ENCODE measurements at places on chromosomes 6 and 20. TPM values are rescaled to one million over a fixed set of nuclear protein-coding genes. Genes with fewer than 3 reads are reported as not detected.

Gene HLA-DQB1
- total RNA-seq, result not detected

- no peaks in the 10 kb centered on the region for H3K36me3 ChIP-seq
- peak overlapping the region; percentile 75 for H3K27ac ChIP-seq
- H3K4me1 ChIP-seq, result peaks cover 2% of the 10 kb centered on the region
- no peaks in the 10 kb centered on the region for H3K27me3 ChIP-seq
- peak; percentile 45 for DNase-seq
- H3K4me3 ChIP-seq, result no peak overlapping the region
Observed at GRCh38 chr6:53998303-53998702, 112.9 kb upstream of the MLIP start.

DNA sequence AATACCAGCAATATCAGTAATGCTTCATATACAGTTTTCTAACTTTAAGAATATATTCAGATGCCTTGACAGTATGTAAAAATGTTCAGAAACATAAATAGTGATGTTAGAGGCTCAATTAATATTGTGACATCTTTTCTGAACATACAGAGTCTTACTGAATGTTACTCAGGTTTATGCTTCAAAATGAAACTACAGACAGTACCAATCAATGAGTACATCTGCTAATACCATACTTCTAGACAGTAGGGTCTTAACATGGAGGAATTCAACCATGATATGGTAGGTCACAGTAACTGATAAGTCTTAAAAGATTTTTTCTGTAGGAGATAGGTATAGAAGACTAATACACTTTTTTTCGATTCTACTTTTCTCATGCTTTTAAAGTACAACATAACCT is 8.3 kb downstream of the GCLC start:
- DNase-seq, result no peak
- H3K27me3 ChIP-seq, result no peaks in the 10 kb centered on the region
- peaks cover 11% of the 10 kb centered on the region for H3K36me3 ChIP-seq
- no peak overlapping the region for H3K4me3 ChIP-seq

GRCh38 chr20:46323557-46323956 is 15.3 kb upstream of the CDH22 start:
- no peaks in the 10 kb centered on the region for H3K27me3 ChIP-seq
- H3K36me3 ChIP-seq, result no peaks in the 10 kb centered on the region

Gene EPHA7
- not detected for total RNA-seq

Gene PRL
- not detected for total RNA-seq

Gene SLC17A9
- total RNA-seq, result 29.8 TPM

Gene C6orf132
- 0.74 TPM for total RNA-seq

Gene RRAGD
- 9.1 TPM for total RNA-seq

DNA sequence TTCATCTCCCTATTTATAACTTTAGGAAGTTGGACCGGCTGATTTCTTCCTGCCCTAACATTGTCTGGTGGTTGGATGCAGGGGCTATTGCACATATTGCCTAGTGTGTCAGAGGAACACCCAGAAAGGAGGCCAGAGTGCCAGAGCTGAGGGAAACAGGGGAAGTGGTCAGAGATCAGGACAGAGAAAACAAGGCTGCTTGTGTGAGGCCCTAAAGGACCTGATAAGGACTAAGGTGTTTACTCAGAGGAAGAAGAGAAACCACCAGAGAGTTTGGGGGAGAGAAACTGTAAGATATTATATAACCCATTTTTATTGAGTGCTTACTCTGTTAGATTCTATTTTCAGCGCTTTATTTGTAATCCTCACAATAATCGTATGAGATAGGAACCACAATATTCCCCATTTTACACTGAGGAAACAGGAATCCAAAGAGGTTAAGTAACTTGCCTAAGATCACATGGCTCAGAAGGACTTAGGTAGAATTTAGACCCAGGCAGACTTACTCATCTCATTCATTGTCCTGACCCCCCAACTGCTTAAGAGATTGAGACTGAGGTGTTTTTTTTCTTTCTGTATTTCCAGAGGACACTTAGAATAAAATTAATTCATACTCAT is 54.0 kb upstream of the REV3L start:
- H3K36me3 ChIP-seq, result no peaks in the 10 kb centered on the region
- no peak for DNase-seq
- H3K27me3 ChIP-seq, result no peaks in the 10 kb centered on the region
- peaks cover 5% of the 10 kb centered on the region for H3K4me1 ChIP-seq
- H3K4me3 ChIP-seq, result no peak overlapping the region
- H3K27ac ChIP-seq, result no peak overlapping the region

Gene CRISP2
- total RNA-seq, result not detected

DNA sequence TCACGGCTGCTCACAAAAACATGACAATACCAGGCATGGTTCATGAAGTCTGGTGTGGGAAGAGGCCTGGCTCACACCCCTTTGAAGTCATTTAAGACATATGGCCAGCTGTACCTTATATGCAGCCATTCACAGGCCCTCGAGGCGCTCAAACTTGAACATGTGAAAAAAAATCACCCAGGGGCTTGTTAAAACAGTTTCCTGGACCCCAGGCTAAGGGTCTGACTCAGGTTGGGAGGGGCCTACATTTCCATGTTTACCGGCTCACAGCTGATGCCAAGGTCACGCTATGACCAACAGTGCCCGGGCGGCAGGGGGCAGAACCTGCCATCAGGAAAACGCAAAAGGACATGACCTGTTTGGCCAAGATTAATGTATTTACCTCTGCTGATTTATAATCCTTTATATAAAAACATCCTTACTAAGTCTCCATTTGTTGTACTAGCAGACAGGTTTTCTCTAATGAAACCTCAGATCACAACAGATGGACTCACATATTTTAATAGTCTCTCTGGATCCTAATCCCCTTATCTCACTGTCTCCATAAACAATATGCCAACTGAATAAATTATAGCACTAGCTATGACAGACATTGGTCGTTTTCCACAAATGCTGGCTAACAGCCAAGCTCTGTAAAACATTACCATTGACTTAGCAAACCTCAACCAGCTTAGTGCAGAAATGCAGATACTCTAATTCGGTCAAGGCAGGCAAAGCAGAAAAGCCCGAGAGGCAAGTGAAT is 19.9 kb downstream of the EZR start:
- H3K36me3 ChIP-seq, result no peaks in the 10 kb centered on the region
- H3K4me1 ChIP-seq, result peaks cover 4% of the 10 kb centered on the region
- DNase-seq, result peak; percentile 83
- no peaks in the 10 kb centered on the region for H3K27me3 ChIP-seq

Gene PHF20
- total RNA-seq, result 16.7 TPM

Gene PDYN
- total RNA-seq, result not detected

DNA sequence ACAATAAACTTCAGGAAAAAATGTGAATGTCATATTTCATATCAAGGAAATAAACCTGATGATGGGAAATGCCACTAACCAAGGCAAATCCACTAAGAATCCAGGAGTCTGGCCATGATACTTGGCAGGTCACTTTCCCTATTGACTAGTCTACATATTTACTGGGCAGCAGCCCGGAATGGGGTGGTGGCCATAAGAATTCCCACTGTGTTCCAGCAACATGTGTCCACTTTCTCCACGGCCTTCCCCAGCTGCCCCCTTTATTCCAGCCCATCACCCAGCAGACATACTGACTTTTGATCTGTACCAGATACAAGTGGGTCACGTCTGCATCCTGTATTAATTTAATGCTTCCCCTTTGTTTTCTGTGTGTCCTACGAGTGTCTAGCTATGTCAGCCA is 234.5 kb upstream of the PRDM1 start:
- no peak for DNase-seq
- no peaks in the 10 kb centered on the region for H3K27me3 ChIP-seq

DNA sequence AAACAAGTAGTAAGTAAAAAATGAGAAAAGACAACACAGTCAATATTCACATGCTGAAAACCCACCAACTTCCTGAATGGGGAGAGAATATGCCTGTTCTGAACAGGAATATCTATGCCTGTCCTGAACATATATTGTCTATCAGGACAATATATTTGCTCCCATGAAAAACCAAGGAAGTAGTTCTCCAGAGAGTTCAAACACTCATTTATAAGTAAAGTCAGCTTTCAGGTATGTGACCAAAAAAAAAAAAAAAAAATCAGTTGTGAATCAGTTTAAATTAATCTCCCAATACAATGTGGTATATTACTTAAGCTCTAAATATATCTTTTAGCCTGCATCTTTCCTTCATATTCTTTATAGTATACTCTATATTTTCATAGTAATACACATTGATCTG is 119.5 kb downstream of the MYB start:
- no peaks in the 10 kb centered on the region for H3K27me3 ChIP-seq
- no peaks in the 10 kb centered on the region for H3K36me3 ChIP-seq
- no peak overlapping the region for H3K27ac ChIP-seq
- no peak for DNase-seq
- no peak overlapping the region for H3K4me3 ChIP-seq

- no peak overlapping the region for H3K27ac ChIP-seq
- DNase-seq, result no peak
- no peaks in the 10 kb centered on the region for H3K4me1 ChIP-seq
- H3K4me3 ChIP-seq, result no peak overlapping the region
- H3K36me3 ChIP-seq, result no peaks in the 10 kb centered on the region
Observed at GRCh38 chr20:58647796-58648501, 3.1 kb upstream of the STX16 start.

GRCh38 chr6:169976301-169977081 is 225.1 kb downstream of the ERMARD start:
- no peak overlapping the region for H3K27ac ChIP-seq
- DNase-seq, result peak; percentile 5
- H3K27me3 ChIP-seq, result no peaks in the 10 kb centered on the region
- no peaks in the 10 kb centered on the region for H3K36me3 ChIP-seq
- no peak overlapping the region for H3K4me3 ChIP-seq

- no peak overlapping the region for H3K27ac ChIP-seq
- no peaks in the 10 kb centered on the region for H3K36me3 ChIP-seq
- H3K4me3 ChIP-seq, result no peak overlapping the region
- peaks cover 3% of the 10 kb centered on the region for H3K4me1 ChIP-seq
Observed at GRCh38 chr20:49938173-49939163, 2.3 kb downstream of the RNF114 start.

GRCh38 chr20:46285740-46286139 is 22.6 kb downstream of the CDH22 start:
- no peaks in the 10 kb centered on the region for H3K27me3 ChIP-seq
- H3K4me3 ChIP-seq, result no peak overlapping the region
- no peaks in the 10 kb centered on the region for H3K36me3 ChIP-seq

Gene SIRPB1
- total RNA-seq, result 1.7 TPM

- peak; percentile 64 for DNase-seq
- H3K4me3 ChIP-seq, result peak overlapping the region; percentile 83
- H3K27ac ChIP-seq, result peak overlapping the region; percentile 94
- H3K4me1 ChIP-seq, result peaks cover 49% of the 10 kb centered on the region
- H3K36me3 ChIP-seq, result no peaks in the 10 kb centered on the region
Observed at GRCh38 chr6:149750136-149750609, 632 bp downstream of the PCMT1 start.

DNA sequence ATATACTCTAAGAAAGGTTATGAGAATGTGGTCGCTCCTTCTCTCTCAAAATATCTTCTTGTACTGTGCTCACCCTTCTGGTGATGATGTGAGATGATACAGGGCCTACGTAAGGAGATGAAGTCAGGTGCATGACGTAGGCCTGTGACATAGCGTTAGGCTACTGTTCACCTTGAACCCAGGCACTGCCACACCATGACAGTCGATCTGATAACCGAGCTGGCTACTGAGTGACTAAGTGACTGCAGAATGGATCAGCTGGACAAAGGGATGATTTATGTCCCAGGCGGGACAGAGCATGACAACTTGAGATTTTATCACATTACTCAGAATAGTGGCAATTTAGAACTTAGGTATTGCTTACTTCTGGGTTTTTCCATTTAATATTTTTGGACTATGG is 11.2 kb downstream of the SLC24A3 start:
- H3K36me3 ChIP-seq, result no peaks in the 10 kb centered on the region
- H3K27me3 ChIP-seq, result no peaks in the 10 kb centered on the region
- DNase-seq, result no peak
- no peaks in the 10 kb centered on the region for H3K4me1 ChIP-seq

Gene TBC1D32
- 2.3 TPM for total RNA-seq

GRCh38 chr6:6193221-6193745 is 127.2 kb downstream of the F13A1 start:
- DNase-seq, result no peak
- no peaks in the 10 kb centered on the region for H3K4me1 ChIP-seq
- H3K4me3 ChIP-seq, result no peak overlapping the region
- no peak overlapping the region for H3K27ac ChIP-seq

DNA sequence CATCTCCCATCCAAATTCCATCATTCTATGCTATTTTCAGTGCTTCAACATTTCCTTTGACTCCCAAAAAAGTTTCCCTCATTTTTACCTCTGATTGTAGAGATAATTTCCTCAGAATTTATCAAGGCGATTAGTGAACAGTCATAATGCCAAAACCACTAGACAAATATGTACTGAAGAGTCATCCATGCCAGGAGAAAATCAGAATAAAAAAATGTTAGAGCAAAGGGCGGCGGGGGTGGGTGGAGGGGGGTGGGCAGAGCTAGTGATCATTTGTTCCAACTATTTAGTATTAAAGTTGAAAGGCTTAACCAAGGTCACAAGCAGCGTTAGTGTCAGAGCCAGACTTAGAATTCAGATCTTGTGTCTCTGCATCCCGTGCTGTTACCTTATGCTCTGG is 5.3 kb upstream of the ADGRF5 start:
- no peaks in the 10 kb centered on the region for H3K36me3 ChIP-seq
- H3K27me3 ChIP-seq, result no peaks in the 10 kb centered on the region
- no peak for DNase-seq
- H3K27ac ChIP-seq, result no peak overlapping the region

All from right lobe of liver (tissue), 6 donors.